Midbrain (tissue), 1 donor: ENCODE measurements at places on chromosomes 6 and 20.

GRCh38 chr6:89574910-89575561 is 63.5 kb downstream of the LYRM2 start:
- no peak for DNase-seq

DNA sequence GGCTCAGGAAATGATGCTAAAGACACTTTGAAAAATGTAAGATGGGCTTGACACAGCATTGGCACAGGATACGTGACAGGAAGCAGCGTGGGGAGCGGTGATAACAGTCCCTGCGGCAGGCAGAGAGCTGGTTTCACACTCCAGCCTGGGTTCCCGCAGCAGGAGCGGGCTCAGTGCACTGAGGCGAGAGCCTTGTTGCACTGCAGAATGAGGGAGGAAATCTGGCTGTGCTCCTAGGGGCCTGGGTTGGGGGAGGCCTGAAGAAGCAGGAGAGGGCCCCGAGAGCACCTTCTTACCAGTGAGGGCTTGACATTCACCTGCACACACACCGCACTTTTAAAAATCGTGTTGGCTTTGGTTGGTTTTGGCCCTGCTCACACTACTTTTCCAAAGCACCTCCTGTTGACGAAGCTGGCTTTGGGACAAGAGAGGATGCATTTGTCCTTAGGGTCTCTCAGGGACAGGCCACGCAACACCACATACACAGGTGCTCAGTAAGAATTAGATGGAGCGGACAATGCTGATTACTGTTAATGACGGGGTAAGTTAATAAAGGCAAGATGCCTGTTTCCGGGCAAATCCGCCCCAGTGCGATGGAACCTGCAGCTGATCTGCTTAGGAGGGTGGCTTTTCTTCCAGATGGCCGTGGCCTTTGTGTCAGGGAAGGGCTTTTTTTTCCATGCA is 49.4 kb upstream of the ARMC2 start:
- peak; percentile 22 for DNase-seq

DNA sequence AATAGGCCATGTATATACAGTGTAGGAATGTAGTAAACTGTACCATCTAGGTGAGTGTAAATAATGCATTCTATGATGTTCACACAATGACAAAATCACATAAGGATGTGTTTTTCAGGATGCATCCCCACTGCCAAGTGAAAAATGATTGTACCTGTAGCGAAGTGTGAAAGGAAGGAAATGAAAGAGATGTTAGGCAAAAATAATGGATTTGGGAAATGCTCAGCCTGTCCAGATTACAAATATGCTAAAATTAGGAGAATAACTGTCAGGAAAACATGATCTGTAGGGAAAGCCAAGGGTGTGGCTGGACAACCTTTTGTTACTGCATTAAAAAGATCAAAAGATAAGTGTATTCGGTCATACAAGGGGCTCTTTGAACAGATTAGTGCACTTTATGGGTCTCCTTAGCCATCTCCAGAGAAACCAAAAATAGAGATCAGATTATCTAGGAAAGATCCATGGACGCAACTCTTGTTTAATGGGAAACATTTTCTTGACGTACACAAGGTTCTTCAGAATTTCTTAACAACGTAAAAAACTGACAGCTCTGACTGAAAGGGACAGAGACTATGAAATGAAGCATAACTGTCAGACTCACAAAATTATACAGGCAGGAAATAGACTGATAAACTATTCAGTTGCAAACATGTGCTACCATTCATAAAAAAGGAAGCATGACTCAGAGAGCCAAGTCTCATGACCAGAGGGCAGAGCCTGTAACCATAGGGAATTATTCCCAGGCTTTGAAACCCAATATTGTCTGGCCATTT is 253.6 kb upstream of the RAB32 start:
- no peak for DNase-seq

DNA sequence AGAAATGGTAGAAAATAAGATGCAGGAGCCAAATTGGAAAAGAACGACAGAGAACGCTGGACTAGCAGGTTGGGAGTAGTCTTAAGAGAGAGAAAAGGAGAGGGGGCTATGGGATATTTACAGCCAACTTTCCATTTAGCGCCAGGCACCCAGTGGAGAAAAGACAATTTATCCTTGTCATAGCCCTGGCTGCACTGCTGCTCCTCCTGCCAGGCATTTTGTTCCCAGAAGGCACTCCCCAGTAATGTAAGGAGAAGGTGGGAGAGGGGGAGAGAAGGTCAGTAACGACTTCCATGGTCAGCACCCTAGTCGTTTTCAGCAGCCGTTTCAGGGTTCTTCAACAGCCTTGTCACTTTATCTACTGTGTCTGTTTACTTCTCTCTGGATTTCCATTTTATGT is 159.0 kb downstream of the TRMT11 start:
- DNase-seq = no peak

- DNase-seq = no peak
Observed at GRCh38 chr20:16418616-16419015, 154.6 kb downstream of the KIF16B start.

GRCh38 chr6:98724537-98724936 is 109.8 kb upstream of the POU3F2 start:
- no peak for DNase-seq

GRCh38 chr20:57375652-57376230 is 15.5 kb upstream of the RBM38 start:
- DNase-seq = no peak

DNA sequence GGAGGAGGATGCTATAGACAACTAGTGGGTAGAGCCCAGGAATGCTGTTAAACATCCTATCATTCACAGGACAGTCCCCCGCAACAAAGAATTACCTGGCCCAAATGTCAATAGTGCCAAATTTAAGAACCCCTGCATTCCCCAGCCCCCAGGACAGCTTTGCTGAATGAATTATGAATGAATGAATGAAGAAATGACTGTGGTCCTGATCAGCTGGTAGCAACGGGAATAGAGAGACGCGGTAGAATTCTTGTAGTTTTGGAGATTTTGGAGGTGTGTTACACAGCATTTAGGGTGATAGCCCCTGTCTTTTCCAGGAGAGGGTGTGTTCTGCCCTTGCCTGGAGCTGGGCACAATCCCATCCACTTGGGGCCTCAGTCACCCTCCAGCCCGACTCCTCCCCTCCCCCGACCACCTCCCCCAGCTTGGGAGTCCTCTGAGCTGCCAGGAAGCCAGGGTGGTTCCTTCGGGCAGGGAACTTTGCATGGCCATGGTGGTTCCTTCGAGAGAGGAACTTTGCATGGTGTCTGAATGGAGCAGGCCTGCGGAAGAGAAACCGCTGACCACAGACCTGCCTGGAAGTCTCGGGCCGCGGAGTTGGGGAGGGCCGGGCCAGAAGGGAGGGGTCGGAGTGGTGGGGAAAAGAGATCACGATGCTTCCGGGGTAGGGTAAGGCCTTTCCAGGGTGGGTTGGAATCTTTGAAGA is 1.0 kb upstream of the HCK start:
- DNase-seq = no peak

- no peak for DNase-seq
Observed at GRCh38 chr20:7627734-7628663, 312.3 kb downstream of the HAO1 start.

GRCh38 chr20:63386491-63386890 is 25.3 kb upstream of the CHRNA4 start:
- DNase-seq = no peak

DNA sequence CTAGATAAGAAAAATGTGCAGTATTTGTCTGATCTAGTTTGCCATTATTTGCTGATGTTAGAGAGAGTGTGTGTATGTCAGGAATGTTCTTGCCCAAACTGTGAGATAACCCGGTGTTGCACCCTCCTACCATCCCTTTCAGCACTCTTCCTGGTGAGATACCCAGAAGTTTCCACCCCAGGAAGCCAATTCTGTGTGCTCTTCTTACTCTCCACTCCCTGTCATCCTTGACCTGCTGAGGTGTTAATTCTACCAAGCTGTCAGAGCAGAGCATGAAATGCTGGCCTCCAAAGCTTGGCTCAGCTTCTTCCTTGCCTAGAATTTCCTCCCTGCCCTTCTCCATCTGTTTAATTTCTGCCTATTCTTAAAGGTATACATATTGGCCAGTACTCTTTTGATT is 237.3 kb upstream of the CNR1 start:
- no peak for DNase-seq

GRCh38 chr6:83862776-83863471 is 3.4 kb downstream of the CYB5R4 start:
- DNase-seq = no peak

DNA sequence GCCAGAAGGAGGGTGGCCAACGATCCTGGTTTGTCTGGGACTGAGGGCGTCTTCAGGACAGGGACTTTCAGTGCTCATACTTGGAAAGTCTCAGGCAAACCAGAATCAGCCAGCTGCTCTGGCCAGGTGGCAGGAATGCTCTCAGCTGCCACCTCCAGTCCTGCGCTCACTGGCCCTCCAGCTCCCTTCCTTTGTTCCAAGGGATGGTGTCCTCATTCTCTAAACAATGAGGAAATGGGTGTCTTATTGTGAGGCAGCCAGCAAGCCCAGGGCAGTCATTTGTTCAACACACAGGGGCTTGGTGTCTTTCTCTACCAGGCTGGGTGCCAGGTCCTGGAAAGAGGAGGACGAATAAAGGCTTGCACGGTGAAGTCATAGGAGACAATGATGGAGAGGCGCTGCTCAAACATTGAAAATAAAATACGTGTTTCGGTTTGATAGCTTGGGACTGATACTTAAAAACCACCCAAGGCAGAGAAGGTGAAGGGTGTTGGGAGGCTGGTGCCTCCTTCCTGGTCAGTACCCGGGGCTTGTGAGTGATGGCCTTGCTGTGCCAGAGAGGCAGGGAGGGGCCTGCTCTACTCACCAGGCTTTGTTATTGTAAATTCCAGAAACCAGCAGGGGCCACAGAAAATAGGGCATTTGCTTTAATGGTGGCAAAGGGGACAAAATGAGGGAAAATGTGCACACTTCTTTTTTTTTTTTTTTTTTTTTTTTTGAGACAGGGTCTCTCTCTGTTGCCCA is 11.3 kb upstream of the TMEM181 start:
- DNase-seq = no peak

DNA sequence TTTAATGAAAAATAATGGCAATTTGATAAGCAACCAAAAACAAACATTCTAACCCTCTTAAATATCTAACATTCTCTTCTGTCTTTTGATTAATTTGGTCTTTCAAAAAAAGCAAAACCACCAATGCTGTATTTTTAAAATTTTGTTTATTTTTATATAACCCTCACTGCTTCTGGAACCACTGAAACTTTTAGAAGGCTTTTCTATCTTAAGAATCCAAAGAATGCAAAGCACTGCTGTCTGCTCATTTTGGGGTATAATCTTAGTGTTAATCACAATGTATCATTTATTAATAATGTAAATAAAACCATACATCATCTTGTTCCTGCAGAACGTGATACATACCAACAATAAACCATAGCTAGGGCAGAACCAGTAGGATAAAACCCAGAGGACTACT is 14.0 kb downstream of the STK38 start:
- DNase-seq = no peak

GRCh38 chr6:169162752-169163407 is 90.8 kb downstream of the THBS2 start:
- no peak for DNase-seq

DNA sequence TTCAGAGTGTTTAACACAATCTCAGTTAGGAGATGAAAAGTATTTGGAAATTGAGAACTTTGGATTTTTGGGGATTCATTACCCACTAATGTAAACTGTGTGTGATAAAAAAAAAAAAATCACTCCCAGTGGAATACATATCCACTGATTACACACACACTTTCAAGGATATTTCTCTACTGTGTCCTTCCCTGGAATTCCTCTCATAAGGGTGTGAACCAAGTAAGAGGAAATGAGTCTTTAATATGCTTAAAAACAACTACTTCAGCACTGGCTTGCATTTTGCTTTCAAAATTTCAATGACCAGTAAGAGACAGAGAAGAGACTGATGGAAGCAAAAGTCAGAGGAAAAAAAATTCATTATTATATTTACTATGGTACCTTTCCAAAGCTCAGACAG is 24.5 kb upstream of the MYCT1 start:
- no peak for DNase-seq

- peak; percentile 23 for DNase-seq
Observed at GRCh38 chr6:130893277-130893676, 66.1 kb downstream of the SMLR1 start.

GRCh38 chr20:51623255-51623654 is 80.7 kb upstream of the NFATC2 start:
- no peak for DNase-seq
